ENCODE measurements at places on chromosomes 6 and 20.

DNA sequence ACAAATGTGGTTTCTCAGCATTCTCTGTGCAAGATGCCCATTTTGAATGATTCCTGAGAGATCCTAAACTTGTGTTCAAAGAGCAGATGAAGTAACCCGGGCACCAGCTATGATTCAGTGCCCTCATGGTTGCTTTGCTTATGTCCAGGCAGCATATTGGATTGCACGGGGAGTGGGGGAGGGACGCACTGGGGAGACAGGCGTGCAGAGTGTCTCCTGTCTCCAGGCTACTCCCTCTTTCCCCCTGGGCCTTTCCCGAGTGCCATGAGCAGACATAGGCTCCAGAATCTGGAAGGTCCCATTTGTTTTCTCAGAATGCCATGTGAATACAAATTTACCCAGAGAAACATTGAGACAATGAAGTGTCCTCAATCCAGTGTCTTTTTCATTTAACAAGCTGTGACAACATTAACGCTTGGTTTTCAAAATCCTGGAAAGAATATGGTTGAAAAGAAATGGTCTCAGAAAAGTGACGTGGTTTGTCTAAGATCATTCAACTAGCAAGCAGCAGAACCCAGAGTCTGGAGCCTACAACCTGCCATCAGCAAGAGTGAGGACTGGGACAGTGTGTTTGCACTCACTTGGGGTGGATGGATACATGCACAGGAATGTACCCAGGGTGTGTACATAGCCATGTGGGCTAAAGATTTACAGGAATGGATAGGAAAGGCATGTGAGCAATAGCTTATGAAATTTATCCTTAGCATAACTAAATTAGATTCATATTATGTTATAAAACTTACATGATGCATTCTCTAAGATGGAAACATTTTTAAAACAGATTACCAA lies 4.2 kb downstream of the SYNDIG1 start:
- DNase-seq, result no peak

- DNase-seq, result no peak
These were observed 2.5 kb downstream of the PERP start for GRCh38 chr6:138104618-138105213.

GRCh38 chr6:157518397-157519250 lies 137.6 kb downstream of the ZDHHC14 start:
- no peak for DNase-seq

DNA sequence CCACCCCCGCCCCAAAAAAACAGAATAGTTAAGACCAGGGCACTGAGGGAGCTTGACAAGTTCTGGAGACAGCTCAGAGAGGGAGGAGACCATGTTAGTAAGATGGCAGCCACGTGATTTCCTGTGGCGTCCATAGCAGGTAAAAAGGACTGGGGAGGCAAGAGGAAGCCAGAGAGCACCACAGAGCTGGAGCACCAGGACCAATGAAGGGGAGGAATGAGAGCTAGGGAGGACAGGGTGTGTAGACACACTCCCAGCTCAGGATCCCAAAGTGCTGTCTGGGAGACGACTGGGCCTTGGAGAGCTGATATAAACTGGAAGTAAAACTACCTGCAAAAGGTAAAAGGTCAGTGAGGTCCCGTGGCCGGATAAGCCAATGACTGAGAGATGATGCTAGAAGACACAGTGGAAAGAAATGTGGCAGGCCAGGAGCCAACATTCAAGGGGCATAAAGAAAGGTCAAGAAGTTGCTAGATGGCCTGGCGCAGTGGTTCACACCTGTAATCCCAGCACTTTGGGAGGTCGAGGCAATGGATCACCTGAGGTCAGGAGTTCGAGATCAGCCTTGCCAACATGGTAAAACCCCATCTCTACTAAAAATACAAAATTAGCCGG lies 39.0 kb downstream of the SLC23A2 start:
- DNase-seq, result no peak

Data from neural crest cell (in vitro differentiated cells).